ENCODE measurements at places on chromosomes 6 and 20.

GRCh38 chr6:10424040-10424439 lies 9.2 kb upstream of the TFAP2A start:
- DNase-seq = no peak

- DNase-seq = no peak
Observed at GRCh38 chr6:168333491-168333890, 13.9 kb upstream of the DACT2 start.

DNA sequence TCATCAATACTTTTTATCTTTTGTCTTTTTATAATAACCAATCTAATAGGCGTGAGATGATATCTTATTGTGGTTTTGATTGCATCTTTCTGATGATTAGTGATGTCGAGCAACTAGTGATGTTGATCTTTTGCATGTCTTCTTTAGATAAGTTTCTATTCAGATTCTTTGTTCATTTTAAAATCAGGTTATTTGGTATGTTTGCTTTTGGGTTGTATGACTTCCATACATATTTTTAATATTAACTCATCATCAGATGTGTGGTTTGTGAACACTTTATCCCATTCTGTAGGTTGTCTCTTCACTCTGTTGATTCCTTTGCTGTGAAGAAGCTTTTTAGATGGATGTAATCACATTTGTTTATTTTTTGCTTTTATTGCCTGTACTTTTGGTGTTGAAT lies 295.8 kb downstream of the BCKDHB start:
- DNase-seq = no peak

- DNase-seq = no peak
Observed at GRCh38 chr6:112310439-112311125, 36.5 kb upstream of the RFPL4B start.

DNA sequence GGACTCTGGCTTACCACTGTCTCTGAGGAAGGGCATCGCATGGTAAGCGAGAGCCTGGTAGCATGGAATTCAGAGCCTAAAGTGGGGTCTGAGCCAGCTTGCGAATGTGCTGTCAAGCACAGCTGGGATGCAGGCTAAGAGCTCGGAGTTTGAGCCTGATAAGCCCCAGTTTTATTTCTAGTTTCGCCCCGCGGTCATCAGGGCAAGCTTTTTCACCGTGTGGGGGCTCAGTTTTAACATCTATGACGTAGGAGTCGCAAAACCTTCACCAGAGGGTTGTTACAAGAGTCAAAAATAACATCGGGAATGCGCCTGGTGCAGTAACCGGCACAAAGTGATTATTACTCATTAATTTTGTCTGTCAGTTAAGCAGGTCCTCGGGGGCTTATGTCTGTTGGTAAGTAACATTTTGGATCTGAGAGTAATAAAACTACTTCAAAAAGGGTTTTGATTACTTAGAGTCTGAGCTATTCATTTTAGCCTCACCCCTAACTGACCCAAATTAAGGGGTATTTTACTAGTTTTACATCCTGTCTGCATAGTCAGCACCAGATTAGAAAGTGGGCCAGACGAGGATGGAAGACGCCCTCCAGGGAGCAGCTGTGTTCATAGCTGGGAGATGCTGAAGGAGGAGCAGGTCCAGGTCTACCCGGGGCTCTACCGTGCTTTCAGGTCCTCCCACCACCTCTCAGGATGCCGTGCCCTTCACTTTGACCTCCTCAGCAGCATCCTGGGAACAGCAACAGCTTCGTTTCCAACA lies 29.7 kb downstream of the SLC22A23 start:
- no peak for DNase-seq
